WTC11 (cell line): ENCODE measurements at places on chromosomes 2 and 18. TPM values are rescaled to one million over a fixed set of nuclear protein-coding genes. Genes with fewer than 3 reads are reported as not detected.

The TMEM37 gene
- 7.6 to 9.6 TPM (median 8.5 TPM) in 3 replicates for total RNA-seq

The ITPRIPL1 gene
- 11.7 to 17.3 TPM (median 13.7 TPM) in 3 replicates for total RNA-seq

The NT5C1B gene
- total RNA-seq: not detected in 3 replicates

The RGPD3 gene
- 0.07 to 0.11 TPM (median 0.11 TPM) in 3 replicates for total RNA-seq

The KLHL29 gene
- 6.8 to 7.3 TPM (median 7.1 TPM) in 3 replicates for total RNA-seq
